8988T (cell line): ENCODE measurements at places on chromosomes 1 and 21.

GRCh38 chr1:84090447-84091245 is 53.4 kb upstream of the PRKACB start:
- no peak for DNase-seq

- no peak for DNase-seq
Measured at GRCh38 chr1:147786536-147786935, 26.1 kb upstream of the GJA5 start.

DNA sequence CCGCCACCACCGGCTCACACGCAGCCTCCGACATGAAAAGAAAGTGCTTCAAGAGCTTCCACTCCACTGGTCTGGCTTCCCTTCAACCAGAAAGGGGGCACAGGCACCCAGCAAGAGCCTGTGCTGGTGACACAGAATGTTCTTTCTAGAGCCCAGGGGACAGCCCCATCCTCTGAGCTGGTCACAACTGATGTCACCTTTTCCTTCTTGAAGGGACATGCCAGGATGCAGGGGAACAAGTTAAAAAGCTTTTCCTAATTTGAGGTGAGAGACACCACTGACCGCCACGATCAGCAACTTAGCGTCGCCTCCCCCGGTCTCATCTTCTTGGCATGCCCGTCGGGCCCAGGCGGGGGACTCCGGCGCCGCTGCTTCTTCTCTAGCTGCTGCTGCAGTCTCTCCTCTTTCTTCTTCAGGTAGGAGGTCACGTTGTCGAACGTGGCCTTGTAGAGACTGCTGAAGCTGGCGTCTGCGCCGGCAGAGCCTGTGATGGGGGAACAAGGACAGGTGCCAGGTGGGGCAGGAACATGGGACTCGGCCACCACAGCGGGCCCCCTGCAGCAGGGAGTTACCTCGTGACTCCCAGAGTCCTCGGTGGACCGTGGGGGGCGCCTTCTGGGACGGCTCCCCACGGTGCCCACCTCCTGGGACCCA is 29.5 kb downstream of the WDR4 start:
- DNase-seq, result no peak

GRCh38 chr1:50108497-50109059 is at the start of gene ELAVL4:
TSS of gene ELAVL4 (plus strand) at chr1:50108920. CDS start at chr1:50109190, 270 bp downstream.
- DNase-seq, result no peak

- DNase-seq, result no peak
Measured at GRCh38 chr1:30514945-30515344, 208.4 kb downstream of the MATN1 start.

DNA sequence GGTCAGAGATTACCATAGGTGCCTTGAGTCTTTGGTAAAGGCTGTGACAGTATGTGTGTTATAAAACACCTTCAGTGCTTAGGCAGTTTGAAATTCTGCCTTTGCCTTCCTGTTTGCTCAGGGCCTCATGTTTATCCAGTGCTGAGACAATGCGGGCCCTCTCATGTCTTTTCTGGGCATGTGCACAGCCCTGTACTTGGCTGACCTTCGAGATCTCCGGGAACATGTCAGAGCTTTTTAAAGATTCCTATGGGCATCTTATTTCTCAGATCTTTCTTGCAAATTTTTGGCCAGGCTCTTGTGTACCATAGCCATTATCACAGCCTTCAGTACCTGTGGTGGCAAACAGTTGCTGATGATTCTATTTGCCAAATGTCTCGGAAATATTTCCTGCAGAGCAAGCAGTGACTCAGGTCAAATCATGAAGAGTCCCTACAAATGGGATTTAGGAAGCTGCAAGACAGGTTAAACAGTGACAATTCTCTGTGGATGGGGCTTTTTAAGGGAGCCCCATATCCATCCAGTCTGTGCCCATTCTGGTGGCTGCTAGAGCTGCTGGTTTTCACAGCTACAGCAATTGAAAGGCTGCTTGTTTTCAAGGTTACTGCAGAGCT is 42.1 kb downstream of the HOOK1 start:
- DNase-seq, result no peak

- DNase-seq, result no peak
Measured at GRCh38 chr1:1938613-1939295, 19.7 kb upstream of the TMEM52 start.

- DNase-seq, result no peak
Measured at GRCh38 chr1:55129194-55129728, 85.9 kb downstream of the USP24 start.
